ENCODE measurements at places on chromosomes 7 and 10. TPM values are rescaled to one million over a fixed set of nuclear protein-coding genes. Genes with fewer than 3 reads are reported as not detected.

HOXA1 gene
- under 0.01 TPM for total RNA-seq

SEMA3E gene
- total RNA-seq = 2.0 TPM

LBX1 gene
- total RNA-seq = not detected

CPVL gene
- total RNA-seq = 1.4 TPM

IDE gene
- total RNA-seq = 18.7 TPM

CYP2C9 gene
- not detected for total RNA-seq

H2BK1 gene
- total RNA-seq = not detected

DYNC1I1 gene
- total RNA-seq = 2.1 TPM

CCDC146 gene
- total RNA-seq = 0.87 TPM

PLEKHS1 gene
- not detected for total RNA-seq

LRRC61 gene
- total RNA-seq = 2.2 TPM

TMEM176B gene
- total RNA-seq = not detected

Data from uterine smooth muscle cell (primary cell).